ENCODE measurements at places on chromosomes 1 and 21. TPM values are rescaled to one million over a fixed set of nuclear protein-coding genes. Genes with fewer than 3 reads are reported as not detected.

The IGSF5 gene
- not detected for total RNA-seq

DNA sequence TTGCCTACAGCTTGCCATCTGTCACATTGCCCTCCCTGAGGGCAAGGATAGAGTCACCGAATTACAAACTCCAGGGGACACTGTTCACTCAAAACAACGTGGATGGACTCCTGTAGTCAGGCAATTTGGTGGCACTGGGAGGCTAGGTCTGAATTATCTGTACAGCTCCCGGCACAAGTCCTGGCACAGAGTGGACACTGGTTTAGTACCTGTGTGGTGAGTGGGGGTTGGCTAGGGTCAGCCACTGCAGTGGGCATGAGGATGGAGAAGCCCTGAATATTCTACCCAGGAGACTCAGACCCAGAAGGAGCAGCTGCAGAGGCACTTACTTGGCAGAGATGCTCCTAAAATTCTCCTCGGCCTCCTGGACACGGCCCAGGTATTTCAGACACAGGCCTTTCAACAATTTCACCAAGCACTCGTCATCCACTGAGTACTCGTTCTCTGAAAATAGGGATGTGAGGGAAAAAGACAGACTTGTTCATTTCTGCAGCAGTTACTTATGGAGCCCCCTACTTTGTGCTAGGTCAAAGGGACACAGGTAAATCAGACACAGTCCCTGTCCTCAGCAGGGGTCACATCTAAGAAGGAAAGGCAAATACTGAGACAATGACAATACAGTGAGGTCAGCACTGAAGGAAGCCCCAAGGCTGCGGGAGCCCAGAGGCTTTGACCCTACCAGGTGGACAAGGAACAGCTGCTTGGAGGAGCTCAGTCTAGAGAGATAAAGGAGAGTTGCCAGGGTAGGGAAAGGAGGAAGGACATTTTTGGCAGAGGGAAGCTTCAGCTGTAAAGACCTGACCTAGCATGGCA lies 40.5 kb downstream of the TTC39A start:
- H3K36me3 ChIP-seq: no peaks in the 10 kb centered on the region
- peaks cover 2% of the 10 kb centered on the region for H3K4me1 ChIP-seq
- H3K4me3 ChIP-seq: no peak overlapping the region
- no peaks in the 10 kb centered on the region for H3K27me3 ChIP-seq
- DNase-seq: no peak

The NTRK1 gene
- 0.64 TPM for total RNA-seq

DNA sequence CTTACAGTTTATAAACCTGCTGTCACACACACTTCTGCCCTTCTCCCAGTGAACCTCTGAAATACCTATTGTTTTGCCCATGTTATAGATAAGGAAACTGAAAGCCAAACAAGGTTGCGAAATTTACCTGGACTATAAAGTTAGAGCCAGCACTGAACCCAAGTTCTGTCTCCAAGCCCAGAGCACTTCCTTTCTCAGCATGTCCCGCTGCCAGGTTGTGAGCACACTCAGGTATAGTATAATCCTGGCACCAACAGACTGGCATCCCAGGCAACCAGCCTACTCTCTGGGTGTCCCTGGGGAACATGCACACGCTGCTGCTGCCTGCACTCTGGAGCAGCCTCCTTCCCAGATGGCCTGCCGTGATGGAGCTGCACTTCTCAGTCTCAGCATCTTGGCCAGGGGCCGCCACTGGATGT lies 45.1 kb downstream of the PGBD5 start:
- H3K36me3 ChIP-seq: no peaks in the 10 kb centered on the region
- no peaks in the 10 kb centered on the region for H3K27me3 ChIP-seq
- no peak for DNase-seq
- H3K4me3 ChIP-seq: no peak overlapping the region
- no peaks in the 10 kb centered on the region for H3K4me1 ChIP-seq

The IQCC gene
- 1.3 TPM for total RNA-seq

- no peaks in the 10 kb centered on the region for H3K27me3 ChIP-seq
- H3K4me3 ChIP-seq: no peak overlapping the region
- H3K27ac ChIP-seq: no peak overlapping the region
- no peaks in the 10 kb centered on the region for H3K4me1 ChIP-seq
- H3K36me3 ChIP-seq: no peaks in the 10 kb centered on the region
- DNase-seq: no peak
Observed at GRCh38 chr1:207766569-207766968, 14.7 kb downstream of the CD46 start.

The CNR2 gene
- total RNA-seq: 2.1 TPM

DNA sequence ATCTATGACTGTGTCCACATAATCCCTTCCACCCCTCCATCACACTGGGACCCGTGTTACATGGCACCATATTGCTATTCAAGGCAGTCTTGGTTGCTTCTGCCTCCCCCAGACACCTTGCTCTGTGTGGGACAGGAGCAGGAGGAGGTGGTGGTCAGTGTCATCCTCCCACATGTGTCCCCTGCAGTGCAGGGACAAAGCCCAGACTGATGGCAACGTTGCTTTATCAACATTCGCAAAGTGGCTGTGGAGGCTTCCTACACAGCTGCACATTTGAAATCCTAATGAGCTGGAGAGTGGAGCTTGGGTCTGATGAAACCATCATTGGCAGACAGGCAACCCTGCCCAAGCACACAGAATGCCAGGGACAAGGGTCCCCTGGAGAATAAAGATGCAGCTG lies 26.2 kb downstream of the TRIM67 start:
- H3K27me3 ChIP-seq: peaks cover 2% of the 10 kb centered on the region
- no peak overlapping the region for H3K4me3 ChIP-seq
- no peaks in the 10 kb centered on the region for H3K4me1 ChIP-seq
- H3K36me3 ChIP-seq: no peaks in the 10 kb centered on the region

GRCh38 chr21:44881198-44881872 lies 7.8 kb upstream of the PTTG1IP start:
- peak overlapping the region; percentile 22 for H3K27ac ChIP-seq
- no peaks in the 10 kb centered on the region for H3K27me3 ChIP-seq
- DNase-seq: no peak
- H3K36me3 ChIP-seq: peaks cover 9% of the 10 kb centered on the region
- H3K4me1 ChIP-seq: peaks cover 21% of the 10 kb centered on the region
- no peak overlapping the region for H3K4me3 ChIP-seq

The FALEC gene
- 0.73 TPM for total RNA-seq

All from T-cell (primary cell).